ENCODE measurements at places on chromosomes 2 and 18.

- no peak for DNase-seq
Measured at GRCh38 chr18:49149011-49149410, 198.2 kb upstream of the SMAD7 start.

DNA sequence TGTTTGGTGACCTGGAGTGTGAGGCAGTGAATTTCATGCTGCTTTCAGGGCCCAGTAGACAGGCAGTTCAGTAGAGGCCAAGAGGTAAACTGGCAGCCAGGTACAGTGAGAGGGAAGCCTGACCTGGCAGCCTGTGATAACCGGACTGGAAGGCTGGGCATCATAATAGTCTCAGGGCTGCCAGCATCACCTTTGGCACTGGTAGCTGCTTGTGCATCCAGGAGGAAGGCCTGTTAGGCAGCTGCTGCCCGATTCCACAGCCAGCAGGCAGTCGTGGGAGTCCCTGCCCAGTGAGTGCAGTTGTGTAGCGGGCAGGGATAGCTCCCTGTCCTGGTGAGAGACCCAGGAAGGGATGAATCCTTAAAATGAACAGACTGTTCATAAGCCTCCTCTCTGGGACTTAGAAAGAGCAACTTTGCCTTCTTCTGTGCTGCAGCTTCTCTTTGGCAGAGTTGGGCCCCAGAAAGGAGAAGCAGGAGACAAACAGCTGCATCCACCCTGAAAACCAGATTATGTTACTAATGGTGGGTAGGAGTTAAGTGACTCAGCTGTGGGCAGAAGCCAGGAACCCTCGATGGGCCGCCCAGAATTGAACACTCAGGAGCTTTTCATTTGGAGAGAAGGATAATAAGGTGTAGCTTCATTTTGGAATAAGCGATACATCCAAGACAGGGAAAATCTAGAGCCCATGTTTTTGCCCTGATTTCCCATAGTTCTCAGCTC lies 8.1 kb upstream of the GPBAR1 start:
- no peak for DNase-seq

GRCh38 chr2:60554074-60554645 lies 706 bp upstream of the BCL11A start:
- DNase-seq, result peak; percentile 69

DNA sequence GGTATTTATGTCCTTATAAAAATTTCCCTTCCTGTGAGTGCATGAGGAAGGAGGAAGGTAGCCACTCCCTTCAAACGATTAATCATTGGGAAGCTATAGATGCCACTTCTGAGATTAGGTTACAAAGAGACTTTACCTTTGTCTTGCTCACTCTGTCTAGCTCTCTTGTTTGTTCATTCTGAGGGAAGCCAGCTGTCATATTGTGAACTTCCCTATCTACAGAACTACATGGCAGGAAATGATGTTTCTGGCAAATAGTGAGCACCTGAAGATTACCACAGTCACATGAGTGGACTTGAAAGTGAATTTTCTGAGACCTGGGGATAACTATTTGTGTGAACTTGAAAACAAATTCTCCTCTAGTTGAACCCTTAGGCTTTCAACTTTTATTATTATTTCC lies 776.8 kb downstream of the CCDC85A start:
- no peak for DNase-seq

- DNase-seq, result no peak
Measured at GRCh38 chr2:150552041-150552820, 64.8 kb upstream of the RND3 start.

All from ecto neural progenitor cell (in vitro differentiated cells).